ENCODE measurements at places on chromosomes 7 and 10.

DNA sequence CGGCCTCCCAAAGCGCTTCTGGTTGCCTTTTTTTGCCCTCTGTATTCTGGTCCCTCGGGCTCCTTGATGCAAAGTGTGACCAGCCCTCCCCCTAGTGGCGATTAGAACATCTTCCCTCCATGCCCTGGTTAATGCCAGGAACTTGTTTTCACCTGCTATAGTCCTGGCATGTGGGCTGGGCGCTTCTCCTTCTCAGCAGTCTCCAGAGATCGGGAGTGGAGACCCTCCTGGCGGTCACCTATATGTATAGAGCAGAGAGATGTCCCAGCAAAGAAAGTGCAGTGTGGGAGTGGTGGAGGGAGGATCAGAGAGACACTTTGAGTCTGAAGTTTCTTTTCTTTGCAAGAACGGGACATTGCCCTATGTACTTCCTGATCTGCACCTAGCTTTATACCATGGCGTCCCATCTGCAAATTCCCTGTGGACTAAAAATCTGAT, 264.1 kb downstream of the OTUD1 start:
- peak; percentile 41 for DNase-seq

DNA sequence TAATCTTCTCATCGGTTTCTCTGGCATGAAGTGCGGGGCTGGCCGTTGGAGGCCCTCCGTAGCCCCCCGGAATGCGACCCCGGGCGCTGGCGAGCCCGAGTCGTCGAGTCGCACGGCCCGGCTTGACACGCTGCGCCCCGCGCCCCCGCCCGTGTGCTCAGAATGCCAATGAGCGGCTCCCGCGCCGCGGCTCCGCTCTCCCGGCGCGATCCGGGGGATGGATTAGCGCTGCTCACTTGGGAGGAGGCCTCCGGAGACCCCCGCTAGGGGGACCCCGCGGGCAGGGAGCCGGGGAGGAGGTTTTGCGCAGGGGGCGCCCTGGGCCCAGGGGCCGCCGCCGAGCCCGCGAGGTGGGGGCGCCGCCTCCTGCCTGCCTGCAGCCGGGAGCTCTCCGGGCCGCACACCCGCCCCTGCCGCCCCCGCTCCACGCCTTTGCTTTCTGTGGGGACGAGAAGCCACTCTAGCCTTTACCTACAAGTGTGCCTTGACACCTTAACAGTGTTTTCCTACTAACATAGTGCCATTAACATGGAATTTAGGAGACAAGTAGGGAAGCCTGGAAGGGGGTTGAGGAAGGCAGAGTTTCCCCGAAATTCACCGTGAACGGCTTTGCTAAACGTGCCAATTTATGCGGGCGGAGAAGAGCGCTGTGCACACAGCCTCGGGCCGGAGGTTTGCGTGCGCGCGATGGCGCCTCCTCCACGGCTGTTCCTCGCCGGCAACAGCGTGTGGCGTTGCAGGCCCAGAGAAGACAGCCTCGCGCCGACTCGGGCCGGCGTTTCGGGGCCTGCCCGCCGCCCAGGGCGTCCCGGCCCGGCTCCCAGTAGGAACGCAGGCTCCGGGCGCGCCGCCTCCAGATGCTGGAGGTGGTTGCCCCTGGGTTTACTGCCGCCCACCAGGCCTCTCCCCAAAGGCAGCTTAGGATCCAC, 7.1 kb downstream of the SHH start:
- DNase-seq = peak; percentile 46

DNA sequence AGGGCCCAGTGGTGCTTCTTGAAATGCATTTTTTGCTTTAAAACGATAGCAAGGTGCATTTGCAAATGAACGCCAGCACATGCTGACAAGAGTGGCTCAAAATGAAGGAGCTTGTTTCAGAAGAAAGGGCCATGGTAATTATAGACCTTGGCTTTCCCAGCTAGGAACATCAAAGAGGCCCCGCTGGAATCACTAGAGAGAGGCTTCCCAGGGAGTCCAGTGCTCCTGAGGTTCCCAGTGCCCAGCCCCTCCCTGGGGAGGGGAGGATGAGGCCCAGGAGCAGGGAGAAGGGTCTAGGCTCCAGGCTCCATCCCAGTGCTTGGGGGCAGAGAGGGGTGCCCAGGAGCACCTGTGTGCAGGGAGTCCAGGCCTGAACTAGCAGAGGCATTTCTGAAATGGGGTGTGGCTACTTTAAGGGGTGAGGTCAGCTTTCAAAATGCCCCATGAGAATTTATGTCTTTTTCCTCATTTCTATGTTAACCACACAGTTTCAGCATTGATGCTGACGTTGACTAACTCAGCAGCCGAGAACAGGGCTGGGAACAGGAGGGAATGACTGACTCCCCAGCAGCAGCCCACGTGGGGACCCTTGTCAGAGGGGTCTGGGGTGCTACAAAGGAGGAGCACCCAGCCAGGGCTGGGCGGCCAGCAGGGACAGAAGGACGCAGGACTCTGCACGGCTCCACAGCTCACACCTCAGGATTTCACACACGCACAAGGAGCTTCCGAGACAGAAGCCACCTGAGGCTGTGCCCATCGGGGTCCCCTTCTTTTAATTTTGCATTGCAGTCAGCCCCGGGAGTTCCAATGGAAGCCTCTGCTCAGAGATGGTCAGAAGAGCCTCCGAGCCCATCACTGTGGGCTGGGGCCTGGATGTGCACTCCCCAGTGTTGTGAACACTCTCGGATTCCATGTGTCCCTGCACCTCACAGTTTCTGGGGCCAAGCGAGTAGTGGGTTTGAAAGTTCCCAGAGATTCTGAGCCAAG, 570.2 kb downstream of the PTPRN2 start:
- no peak for DNase-seq

- DNase-seq = no peak
Measured at GRCh38 chr7:18262058-18262457, 233.5 kb upstream of the HDAC9 start.

DNA sequence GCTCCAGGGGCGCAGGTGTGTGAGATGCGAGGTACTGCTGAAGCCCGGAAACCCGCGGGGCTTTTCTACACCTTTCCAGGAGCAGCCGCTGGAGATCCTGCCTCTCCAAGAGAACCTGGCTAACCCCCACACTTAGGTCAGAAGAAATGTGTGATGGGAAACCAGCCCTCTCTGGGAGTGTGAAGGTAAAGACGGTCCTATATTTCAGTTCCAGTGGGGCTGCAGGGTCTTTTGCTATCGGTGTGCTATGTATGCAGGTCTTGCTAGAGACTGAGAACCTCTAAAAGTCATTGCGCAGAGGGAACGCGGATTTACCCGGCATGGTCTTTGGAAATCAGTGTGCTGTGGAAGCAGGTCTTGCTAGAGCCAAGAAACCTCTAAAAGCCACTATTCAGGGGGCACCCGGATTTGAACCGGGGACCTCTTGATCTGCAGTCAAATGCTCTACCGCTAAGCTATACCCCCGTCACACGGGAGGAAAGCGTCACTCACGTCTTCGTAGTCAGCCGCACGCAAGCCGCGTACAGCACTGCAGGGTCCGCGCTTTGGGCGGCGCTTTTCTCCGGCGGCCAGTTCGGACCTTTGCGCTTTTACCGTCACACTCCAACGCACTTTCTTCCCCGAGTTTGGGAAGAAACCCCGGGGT, 46.0 kb downstream of the ZNF777 start:
- peak; percentile 36 for DNase-seq

DNA sequence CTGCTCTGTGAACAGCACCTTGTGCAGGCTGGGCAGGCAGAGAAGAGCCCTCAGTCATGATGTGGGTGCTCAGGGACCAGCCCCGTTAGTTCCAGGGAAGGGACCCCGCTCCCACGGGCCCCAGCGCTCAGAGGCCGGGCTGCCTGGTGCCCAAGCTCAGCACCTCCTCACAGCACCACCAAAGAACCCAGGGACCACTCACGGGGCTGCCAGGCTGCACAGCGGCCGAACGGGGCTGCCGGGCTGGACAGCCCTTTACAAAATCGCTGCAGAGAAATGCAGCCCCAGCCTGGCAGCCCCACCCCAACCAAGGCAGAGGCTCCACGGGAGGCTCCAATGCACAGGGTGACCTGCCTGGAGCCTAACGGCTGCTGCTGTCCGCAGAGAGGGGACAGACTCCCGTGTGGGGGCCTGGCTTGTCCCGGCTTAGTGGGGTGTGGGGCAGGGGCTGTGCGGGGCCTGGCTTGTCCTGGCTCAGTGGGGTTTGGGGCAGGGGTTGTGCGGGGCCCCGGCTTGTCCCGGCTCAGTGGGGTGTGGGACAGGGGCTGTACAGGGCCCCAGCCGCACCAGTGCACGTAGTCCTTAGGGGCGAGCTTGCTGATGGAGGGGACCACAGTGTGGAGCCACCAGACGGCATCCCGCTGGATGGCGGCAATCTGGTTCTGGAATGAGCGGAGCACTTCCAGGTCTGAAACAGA, 9.2 kb downstream of the INTS1 start:
- DNase-seq = no peak

DNA sequence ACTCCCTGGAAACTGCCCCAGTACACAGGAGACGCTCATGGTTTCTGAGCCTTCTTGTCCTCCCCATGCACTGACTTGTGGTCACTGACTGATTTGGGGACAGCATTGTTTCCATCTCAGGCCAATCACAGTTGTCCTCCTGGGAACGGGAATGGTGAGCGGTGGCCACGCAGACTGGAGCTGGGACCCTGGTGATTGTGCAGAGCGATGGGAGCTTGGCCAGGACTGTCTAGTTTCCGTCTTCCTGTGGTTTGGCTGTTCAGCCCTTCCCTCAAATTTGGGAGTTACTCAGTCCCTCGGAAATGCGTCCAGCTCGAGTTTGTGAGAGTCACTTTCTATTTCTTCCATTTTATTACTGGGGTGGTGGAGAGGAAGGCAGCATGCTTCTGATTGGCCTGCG, 250.9 kb downstream of the ACTR3B start:
- no peak for DNase-seq

DNA sequence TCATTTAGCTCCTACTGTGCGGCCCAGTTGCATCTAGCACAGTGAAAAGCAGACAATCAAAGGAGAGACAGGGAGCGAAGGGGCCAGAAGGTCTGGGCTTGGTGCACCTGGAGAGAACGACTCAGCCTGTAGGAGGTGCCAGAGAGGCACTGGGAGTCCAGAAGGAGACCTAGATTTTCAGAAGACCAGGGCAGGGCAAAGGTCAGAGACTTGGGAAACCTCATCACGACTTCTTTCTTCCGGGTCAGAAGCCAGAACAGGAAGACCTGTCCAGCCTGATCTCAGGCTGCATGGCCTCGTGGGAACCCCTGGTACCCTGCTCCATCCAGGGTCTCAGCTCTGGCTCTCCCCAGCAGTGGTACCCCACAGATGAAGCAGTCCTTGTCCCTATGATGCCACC, 5.2 kb downstream of the AGAP3 start:
- DNase-seq = no peak

GRCh38 chr10:12728494-12728893, 273.0 kb downstream of the CCDC3 start:
- DNase-seq = no peak

- peak; percentile 1 for DNase-seq
Measured at GRCh38 chr7:117872561-117873309, 506 bp downstream of the CTTNBP2 start.

DNA sequence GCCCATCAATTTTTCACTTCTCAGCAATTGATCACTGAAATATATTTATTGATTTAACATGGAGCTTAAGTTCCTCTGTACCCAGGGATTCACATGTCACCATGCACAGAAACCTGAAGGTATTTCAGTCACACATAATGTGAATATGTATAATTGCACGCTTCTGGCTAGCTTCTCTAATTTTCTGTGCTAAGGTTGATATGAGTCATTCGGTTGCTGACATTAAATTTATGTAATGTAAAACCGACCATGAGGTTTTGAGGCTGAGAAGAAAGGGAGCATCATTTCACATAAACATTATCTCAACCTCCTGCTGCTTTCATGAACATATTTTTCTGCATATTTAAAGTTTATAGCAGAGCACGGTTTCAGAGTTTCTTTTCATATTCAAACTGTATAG, 381.0 kb upstream of the TPK1 start:
- DNase-seq = no peak

GRCh38 chr10:126908729-126909128, 3.5 kb downstream of the DOCK1 start:
- DNase-seq = no peak

- DNase-seq = no peak
Measured at GRCh38 chr7:136016649-136017395, 39.7 kb upstream of the MTPN start.

GRCh38 chr7:69739931-69740431, 141.7 kb downstream of the AUTS2 start:
- peak; percentile 32 for DNase-seq

- DNase-seq = peak; percentile 45
Measured at GRCh38 chr10:11472158-11472753, 139.2 kb downstream of the USP6NL start.

- DNase-seq = no peak
Measured at GRCh38 chr7:45404622-45405021, 169.5 kb upstream of the ADCY1 start.

GRCh38 chr10:43644252-43644651, 4.4 kb downstream of the ZNF32 start:
- DNase-seq = no peak

GRCh38 chr10:17435953-17436352, 18.4 kb downstream of the ST8SIA6 start:
- no peak for DNase-seq

DNA sequence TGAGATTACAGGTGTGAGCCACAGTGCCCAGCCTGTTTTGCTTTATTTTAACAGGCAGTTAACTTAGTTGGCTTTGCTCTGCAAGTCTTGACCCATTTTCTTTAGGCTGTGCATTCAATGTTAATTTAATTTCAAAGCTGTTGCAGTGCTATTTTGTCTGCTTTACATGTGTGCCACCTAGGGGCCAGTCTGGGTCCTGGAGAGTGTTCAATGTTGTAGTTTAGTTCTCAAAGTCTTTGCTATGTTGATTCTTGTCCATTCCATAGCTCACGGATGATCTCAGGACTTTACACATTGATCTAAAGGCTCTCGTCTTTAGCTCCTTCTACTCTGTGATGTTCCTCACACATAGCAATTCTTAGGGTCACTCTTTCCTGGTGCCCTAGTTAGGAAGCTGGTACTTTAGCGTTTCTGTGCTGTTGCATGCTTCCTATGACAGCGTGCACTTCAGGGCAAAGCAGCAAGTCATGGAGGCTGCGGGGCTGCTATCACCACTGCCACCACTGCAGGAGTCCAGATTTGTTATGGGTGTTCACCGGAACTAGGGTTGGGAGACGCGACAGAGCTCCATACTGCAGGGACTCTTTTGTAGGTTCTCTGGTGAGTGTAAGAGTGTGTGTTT, 16.4 kb upstream of the ABCA13 start:
- no peak for DNase-seq

- no peak for DNase-seq
Measured at GRCh38 chr7:2159176-2159520, 73.6 kb downstream of the MAD1L1 start.

GRCh38 chr10:46233181-46233580, 53.6 kb upstream of the ANTXRL start:
- DNase-seq = no peak

GRCh38 chr10:6014241-6014761, 37.0 kb upstream of the IL15RA start:
- DNase-seq = peak; percentile 58

GRCh38 chr7:68280931-68281330, 1284.3 kb downstream of the TYW1 start:
- no peak for DNase-seq

- peak; percentile 29 for DNase-seq
Measured at GRCh38 chr10:113310347-113310746, 242.5 kb upstream of the HABP2 start.

GRCh38 chr10:124095096-124095495, 1.7 kb upstream of the CHST15 start:
- DNase-seq = no peak

GRCh38 chr7:101216001-101216859, 1.2 kb downstream of the PLOD3 start:
- no peak for DNase-seq

All from naive B cell (primary cell).